CD4-positive, alpha-beta T cell (primary cell): ENCODE measurements at places on chromosomes 1 and 21.

GRCh38 chr1:7943251-7943650, 2.6 kb upstream of the TNFRSF9 start:
- no peak for DNase-seq

DNA sequence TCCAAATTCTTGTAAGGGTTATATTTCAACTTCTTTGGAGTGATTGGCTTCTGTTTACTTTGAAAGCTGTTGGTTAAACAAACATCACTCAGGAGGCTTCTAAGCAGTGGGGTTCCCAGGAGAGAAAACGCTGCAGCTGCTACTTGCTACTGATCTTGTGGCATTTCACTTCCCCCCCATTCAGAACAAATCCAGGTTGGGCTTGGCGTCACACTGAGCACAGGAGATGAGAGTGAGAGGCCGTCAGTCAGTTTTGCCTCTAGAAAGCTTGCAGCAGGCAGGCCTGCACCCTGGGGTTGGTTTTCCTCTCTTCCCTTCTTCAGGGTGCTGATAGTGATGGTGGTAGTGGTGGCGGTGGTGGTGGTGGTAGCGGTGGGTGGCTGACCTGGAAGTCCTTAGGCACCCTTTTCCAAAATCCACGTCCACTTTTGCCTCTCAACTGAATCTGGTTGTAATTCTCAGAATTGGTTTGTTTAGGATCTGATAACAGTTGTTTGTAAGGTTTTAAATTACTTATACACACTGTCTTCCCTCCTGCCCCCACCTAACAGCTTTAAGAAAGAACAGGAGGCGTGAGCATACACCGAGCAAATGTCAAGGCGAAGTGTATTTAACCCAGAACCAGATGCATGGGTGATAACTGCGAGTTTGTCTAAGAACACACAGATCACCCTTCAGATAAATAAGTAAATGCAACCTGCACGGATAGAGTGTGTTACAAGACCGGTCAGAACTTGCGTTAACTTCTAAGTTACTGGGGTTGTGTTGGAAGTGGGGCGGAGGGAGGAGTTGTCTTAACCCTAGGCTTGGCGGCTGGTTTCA, 3.2 kb upstream of the PROX1 start:
- DNase-seq: no peak

GRCh38 chr1:229563701-229564100, 5.2 kb upstream of the ABCB10 start:
- DNase-seq: no peak

DNA sequence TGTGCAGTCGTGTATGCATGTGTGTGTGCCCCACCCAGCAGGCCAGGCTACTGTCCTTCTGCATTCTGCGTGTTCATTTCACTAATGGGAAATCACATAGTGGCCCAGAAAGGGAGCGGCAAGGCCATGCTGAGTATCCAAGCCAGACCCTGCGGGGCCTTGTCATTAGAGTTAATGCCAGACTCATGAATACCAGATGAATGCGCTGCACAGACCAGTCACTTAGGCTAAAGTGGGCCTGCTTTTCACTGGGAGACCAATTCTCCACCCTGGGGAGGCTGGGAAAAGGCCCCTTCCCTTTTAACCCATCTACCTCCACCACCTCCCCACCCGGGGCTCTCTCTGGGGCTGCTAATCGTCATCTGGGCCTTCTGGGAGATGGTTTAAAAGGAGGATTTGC, 17.0 kb upstream of the GRIK3 start:
- no peak for DNase-seq

- DNase-seq: no peak
Observed at GRCh38 chr1:244047621-244048255, 3.3 kb upstream of the ZBTB18 start.

- no peak for DNase-seq
Observed at GRCh38 chr1:198680174-198680875, 41.5 kb downstream of the PTPRC start.

DNA sequence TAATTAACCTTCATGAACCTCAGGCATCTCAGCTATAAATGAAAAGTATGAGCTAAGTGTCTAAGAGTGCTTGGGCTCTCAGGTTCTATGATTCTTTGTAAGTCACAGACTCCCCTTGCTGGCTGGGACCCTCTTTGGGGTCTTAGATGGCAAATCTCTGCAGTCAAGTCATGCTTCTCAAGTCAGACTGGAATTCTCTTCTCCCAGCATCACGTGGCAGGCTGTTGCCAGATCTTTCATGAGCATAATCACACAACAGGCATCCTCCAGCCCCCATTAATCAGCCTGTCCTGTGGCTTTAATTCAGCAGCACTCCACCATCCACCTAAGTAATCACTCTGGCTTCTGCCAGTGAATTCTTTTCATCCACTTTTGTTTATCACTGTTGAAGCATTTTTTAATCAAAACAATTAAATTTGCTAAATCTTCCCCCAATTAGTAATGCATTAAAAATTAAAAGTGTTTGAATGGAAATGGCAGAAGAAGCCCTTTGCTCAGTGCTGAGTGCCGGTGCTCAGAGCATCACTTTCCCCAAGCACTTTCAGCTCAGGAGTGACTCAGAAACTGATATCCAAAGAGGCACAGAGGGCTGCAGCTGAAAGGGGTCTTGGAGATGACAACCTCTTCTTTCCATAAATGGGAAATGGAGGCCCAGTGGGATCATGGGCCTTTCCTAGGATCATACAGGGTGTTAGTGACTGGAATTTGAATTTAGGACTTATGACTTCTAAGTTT, 50.2 kb downstream of the C8A start:
- DNase-seq: no peak
